NCI-H524 (cell line): ENCODE measurements at places on chromosomes 11 and 22.

- DNase-seq = no peak
Measured at GRCh38 chr22:29456211-29456671, 17.9 kb downstream of the RFPL1 start.

DNA sequence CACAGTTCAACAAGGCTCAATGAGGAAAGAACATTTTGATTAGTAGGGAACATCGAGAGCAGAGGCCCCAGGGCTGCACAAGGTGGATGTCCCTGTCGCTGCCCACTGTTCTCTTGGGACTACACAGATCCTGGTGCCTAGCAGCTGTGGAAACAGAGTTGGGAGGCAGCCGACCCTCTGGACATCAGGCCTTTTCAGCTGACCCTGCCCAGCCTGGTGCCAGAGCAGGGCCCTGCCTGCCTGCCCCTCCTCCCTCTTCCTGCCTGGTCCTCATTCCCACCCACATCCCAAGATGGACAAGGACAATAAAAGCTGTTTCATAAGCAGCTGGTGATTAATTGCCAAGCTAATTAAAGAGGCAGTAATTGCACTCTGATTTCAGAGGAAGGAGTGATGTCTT is 60.7 kb downstream of the NFAM1 start:
- DNase-seq = no peak

DNA sequence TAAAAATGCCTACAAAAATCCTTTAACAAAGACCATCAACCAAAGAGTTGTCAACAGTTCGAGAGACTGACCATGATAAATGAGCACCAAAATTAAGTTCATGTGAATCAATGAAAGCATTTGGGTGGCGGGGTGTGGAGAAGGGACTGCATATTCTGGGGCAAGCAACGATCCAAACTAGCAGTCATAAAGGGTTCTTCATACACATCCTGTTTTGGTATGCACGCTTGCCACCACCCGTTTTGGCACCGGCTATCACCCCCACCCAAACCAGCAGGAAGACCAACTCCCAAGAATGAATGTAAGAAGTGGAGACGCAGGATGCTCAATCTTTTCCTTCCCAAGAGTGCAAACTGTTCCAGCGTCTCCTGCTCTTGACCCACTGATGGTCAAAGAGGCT is 80.8 kb downstream of the SGSM3 start:
- no peak for DNase-seq

DNA sequence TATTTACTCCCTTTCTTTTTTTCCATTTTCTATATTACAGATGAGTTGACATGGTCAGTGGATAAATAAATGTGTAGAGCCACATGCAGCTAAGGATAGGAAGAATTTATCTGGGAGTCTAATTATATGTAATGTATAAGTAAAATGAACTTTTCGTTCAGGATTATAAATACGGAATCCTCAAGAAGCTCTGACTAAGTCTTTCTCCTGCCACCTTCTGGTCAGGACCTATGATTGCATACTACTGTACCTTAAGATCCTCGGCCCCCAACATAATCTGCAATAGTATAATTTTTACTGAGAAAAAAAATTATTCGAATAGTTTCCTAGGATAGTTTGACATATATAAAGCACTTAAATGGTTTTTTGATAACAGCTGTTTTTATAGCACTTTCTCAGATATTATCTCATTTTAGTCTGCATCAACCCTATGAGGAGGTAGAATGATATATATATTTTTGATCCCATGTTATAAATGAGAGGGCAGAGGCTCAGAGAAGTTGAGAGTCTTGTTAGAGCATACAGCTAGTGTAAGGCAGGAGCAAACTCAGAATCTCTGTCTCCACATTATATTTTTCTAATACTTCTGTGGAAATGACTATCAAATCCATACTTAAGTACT is 36.1 kb downstream of the CCDC90B start:
- DNase-seq = peak; percentile 42

- DNase-seq = peak; percentile 23
Measured at GRCh38 chr22:41979423-41980250, 10.4 kb downstream of the SEPTIN3 start.
